ENCODE measurements at places on chromosomes 5 and 9. TPM values are rescaled to one million over a fixed set of nuclear protein-coding genes. Genes with fewer than 3 reads are reported as not detected.

DNA sequence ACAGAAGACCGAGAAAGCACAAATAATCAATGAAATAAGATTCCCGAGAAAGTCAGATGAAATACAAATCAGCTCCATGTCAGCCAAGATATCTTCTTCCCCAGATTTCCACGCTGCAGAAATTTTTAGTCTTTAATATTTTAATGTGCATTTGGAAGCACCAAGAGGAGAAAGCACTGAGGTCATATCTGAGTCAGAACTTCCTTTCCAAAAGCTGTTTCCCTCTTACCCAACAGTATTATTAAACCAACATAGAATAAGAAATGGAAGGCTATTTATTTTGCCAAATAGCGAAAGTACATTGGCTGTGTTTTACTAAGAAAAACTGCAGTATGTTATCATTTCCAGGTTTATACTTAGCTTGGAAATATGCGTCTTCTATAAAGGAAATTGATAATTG is 772.1 kb upstream of the CDH9 start:
- DNase-seq = no peak

DNA sequence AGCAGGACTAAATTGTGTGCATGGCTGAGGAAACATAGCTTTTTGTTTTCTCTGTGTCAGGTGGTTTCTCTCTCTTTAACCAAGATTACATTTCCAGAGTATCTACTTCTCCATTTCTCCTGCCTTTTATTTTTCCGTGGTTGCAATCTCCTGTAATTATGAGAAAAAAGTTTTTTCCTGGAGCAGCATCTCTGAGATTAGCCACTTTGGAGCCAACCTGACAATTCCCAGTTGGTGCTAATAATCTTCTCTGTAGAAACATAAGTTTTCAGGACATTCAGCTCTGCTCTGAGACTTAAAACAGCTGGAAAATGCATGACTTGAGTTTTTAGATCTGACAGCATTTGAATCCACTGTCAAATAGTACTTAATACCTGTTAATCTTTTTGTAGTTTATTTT is 67.1 kb upstream of the GAS1 start:
- no peak for DNase-seq

DNA sequence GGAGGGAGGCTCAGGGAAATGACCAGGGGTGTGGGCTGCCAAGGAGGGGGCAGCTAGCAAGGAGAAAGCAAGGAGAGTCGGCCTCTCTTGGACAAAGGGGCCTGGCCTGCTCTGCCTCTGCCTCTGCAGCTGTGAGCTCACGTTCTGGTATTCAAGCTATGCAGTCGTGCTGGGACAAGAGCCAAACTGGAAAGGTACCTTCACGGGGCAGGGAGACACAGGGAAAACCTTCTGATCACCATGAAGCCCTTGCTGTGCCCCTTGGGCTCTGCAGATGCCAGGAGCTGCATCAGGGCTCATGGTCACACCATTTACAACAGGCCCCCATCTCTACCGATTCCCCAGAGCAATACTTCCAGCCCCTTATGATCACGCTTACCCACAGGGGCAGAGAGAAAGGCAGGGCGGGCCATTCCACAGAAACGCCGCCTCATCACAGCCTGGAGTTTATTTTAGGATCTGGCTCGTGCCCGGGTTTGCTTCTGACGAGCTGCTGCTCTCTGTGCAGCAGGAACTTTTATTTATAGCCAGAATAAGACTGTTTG is 63.2 kb downstream of the PRRT1B start:
- DNase-seq = peak; percentile 71

Gene FOXD4L6
- not detected for total RNA-seq

DNA sequence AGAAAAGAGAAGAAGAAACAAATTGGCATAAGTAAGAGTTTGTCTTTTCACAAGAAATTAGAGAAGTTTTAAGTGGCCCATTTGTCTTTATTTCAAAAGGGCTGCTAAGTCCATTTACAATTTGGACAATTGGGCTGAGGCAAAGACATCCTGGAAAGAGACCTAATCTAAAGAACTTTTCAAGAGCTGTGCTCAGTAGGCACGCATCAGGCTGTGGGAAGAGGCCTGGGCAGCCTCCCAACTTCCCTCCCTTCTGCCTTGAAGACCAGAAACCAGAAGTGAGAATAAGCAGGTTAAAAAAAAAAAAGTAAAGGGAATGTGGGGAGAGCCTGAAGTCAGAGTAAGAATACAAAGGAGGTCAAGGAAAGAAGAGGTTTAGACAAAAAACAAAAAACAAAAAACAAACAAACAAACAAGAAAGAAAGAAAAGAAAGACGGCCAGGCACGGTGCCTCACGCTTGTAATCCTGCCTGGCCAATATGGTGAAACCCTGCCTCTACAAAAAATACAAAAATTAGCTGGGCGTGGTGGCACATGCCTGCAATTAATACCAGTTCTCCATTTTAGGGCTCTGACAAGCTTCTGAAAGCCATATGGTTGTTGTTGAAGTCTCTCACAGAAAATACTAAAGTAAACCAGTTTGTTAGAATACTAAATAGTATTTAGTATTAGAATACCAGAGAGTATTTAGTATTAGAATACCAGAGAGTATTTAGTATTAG is 48.0 kb upstream of the CEP78 start:
- peak; percentile 62 for DNase-seq

Gene FGF10
- 1.6 TPM for total RNA-seq

Gene MPDZ
- total RNA-seq = 64.3 TPM

GRCh38 chr5:13510616-13511015 is 433.9 kb downstream of the DNAH5 start:
- DNase-seq = no peak

DNA sequence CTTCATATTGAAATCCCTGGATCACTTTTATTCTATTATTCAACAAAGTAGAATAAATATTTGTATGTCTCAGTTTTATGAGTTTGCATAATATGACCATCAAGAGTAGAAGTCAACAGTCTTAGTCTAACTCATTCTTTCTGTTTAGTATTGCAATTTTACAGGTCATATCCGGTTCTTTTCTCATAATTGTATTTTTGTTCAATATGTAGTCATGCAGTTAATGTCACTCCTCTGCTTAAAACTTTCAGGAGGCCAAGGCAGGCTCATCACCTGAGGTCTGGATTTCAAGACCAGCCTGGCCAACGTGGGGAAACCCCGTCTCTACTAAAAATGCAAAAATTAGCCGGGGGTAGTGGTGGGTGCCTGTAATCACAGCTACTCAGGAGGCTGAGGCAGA is 148.4 kb upstream of the TRPM3 start:
- DNase-seq = no peak

Gene SLC34A3
- total RNA-seq = not detected

GRCh38 chr5:143471666-143472464 is 68.4 kb upstream of the NR3C1 start:
- no peak for DNase-seq

GRCh38 chr5:150740992-150741391 is 17.8 kb downstream of the DCTN4 start:
- DNase-seq = no peak

GRCh38 chr9:93697352-93698139 is 121.2 kb downstream of the PHF2 start:
- no peak for DNase-seq

Gene HDAC3
- total RNA-seq = 29.1 TPM

Gene TMEM215
- total RNA-seq = not detected

Gene IL11RA
- 48.8 TPM for total RNA-seq

DNA sequence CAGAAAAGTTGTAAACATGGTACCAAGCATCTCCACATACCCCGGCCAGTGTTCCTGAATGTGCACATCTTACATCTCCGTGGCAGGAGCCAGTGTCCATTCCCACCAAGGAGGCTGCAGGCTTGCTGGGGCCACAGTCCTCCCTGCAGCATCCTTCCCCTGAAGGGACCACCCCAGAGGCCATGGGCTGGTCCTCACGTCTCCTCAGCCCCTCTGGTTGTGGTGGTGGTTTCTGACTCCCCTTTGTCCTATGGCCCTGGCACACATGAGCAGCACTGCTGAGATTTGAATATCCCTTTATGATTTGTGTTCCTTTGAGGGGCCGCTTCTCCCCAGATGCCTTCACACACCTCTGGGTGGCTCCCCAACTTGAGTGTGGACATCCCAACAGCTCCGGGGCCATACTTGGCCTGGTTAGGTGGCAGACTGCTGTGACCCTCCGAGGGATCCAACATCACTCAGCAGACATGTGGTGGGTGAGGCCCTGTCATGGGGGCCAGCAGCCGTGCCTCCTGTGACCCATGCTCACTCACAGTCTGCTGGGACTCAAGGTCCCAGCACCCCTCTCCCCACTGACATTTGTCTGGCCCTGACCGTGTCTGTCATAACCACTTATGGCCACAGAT is 14.3 kb downstream of the PHF2 start:
- no peak for DNase-seq

DNA sequence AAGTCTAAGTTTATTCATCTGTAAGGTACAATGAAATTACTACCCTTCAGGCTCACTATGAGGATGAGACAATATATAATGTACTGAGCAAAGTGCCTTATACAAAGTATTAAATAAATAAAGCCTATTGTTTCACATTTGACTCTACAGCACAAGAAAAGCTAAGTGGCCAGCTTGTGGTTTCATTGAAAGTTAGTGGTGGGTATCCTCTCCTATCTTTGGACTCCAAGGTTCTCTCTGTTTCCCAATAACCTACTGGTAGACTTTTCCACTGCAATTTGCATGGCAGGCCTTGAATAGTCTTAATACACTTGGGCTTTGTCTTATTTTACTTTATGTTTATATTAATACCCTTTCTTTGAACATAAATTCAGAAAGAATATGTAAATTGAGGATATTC is 262.7 kb downstream of the DEPDC1B start:
- no peak for DNase-seq

DNA sequence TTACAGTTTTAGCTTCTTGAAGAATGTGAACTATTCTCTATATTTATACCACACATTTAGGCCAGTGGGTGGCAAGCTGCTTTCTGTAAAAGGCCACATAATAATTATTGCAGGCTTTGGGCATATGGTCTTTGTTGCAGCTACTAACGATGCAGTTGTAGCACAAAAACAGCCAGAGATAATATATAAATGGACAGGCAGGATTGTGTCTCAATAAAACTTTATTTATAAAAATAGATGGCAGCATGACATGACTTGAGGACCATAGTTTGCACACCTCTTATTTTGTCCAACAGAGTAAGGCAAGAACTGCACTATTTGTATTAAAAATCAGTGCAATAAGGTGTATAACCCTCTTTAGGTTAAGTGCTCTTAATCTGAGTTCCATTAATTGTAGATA is 415.0 kb downstream of the ANXA1 start:
- no peak for DNase-seq

DNA sequence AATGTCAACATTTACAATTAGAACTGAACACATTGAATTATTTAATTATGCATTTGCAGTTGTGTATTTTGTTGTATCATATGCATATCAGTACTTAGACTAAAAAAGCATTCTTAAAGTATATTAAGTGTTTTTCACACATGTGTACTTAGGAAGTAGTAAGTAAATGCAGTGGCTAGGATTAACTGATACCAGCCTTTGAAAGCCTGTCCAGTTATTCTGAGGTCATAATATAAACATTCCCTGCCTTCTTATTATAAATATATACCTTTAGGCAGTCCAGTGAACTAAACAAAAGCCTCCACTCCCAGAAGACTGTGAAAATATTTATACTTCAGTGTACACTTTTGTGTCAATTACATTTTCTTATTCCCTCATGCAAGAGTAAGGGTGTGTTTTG is 83.8 kb downstream of the TLE4 start:
- no peak for DNase-seq

Gene ASPN
- 4.8 TPM for total RNA-seq

Gene CORO2A
- total RNA-seq = 0.30 TPM

Gene CAVIN4
- total RNA-seq = 66.6 TPM

DNA sequence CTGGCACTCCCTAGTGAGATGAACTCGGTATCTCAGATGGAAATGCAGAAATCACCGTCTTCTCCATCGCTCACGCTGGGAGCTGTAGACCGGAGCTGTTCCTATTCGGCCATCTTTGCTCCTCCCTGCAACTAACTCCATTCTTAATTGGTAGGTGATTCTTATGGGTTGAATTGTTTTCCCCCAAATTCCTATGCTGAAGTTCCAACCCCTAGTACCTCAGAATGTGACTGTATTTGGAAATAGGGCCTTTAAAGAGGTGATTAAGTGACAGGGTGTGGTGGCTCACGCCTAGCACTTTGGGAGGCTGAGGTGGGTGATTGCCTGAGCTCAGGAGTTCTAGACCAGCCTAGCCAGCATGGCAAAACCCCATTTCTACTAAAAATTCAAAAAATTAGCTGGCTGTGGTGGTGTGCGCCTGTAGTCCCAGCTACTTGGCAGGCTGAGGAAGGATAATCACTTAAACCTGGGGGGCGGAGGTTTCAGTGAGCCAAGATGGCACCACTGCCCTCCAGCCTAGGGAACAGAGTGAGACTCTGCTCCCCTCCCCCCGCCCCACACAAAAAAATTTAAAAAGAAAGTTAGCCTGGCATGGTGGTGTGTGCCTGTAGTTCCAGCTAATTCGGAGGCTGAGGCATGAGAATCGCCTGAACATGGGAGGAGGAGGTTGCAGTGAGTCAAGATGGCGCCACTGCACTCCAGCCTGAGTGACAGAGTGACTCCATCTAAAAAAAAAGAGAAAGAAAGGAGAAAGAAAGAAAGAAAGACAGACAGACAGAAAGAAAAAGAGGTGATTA is 25.2 kb upstream of the FOCAD start:
- no peak for DNase-seq

DNA sequence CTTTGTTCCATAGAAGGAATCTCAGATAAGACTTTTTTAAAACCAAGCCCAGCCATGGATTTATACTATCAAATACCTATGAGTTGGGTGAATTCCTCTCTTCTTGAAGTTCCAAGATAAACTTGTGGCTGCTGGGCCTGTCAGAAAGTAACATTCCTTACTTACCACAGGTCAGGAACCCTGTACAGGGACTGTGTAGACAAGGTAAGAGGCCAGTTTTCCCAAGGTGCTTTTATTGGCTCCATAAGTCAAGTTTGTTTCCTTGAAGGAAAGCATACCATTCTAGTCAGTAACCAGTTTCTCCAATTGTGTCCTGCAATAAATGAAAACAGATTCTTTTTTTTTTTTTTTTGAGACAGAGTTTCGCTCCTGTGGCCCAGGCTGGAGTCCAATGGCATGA is 8.8 kb upstream of the CLTB start:
- no peak for DNase-seq

Gene FBP2
- 0.27 TPM for total RNA-seq
